Stimulated activated CD4-positive, alpha-beta T cell treated with anti-CD3 and anti-CD28 coated beads, Interleukin-2, amount 100 ng/mL, for 4 hours (primary cell): ENCODE measurements at places on chromosomes 12 and 14.
A peak's percentile ranks its signal among the peaks of the same experiment; 100 is the strongest.

DNA sequence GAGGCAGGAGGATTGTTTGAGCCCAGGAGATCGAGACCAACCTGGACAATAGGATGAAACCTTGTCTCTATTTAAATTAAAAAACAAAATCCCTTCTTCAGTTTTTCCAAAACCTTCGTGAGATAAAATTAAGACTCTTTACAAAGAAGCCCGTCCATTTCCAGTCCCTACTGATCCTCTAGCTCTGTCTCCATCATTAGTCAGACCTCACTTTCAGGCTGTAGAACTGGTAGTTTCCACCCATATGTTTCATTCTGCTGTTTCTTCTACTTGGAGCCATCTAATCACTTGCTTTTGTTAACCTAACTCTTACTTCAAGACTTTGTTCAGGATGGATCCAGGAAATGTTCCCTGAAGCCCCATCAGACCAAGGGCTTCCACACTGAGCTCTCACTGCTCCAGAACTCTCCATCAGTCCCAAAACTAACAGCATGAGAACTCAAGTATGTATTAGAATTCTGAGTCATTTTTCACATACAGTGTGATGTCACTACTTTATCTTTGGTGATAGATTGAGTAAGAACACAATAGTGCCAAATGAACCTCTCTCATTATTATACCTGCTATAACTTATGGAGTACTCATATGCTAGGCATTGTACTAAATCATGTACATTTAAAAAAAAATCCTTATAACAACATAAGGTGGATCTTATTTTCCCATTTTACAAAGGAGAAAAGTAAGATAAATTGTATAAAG lies 90.8 kb downstream of the PRICKLE1 start:
- no peak for DNase-seq

DNA sequence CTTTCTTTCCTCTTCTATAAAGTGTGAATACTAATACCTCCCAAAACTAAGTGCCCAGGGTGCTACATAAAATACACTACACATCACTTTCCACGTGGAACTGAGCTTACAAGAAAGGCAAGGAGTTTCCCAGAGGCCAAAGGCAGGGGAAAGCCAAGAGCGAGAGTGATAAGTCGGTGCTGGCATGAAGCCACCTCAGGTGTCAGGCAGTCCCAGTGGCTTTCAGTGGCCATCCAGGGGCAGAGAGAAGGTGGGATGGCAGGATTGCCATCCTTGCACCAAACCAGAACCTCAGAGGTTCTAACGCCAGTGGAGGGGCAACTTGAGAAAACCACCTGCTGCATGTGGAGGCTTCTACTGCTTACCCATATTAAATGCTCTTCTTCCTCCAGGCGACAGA lies 79.7 kb upstream of the DIO3 start:
- DNase-seq: no peak

- DNase-seq: no peak
Measured at GRCh38 chr14:103805708-103806107, 41.7 kb downstream of the PPP1R13B start.

- DNase-seq: peak; percentile 72
Measured at GRCh38 chr12:92055877-92056276, 89.8 kb downstream of the BTG1 start.

DNA sequence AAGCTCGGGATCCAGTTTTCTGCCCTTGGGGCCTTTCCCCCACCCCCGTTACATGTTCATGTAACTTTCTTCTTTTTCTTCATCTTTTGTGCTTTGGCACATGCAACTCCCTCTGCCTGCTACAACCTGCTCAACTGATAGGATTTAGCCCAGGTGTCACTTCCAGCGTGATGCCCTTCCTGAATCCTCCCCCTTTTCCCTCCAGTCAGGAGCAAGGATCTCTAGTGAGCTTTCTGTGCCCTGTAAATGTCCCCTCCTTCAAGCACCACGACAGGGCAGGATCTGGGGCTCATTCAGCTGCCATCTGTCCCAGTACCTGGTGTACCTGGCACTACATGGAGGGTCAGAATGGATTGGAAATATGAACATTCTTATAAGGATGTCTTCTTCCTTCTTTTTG lies 15.3 kb downstream of the PELI2 start:
- no peak for DNase-seq

- DNase-seq: no peak
Measured at GRCh38 chr14:104874110-104874531, 9.1 kb downstream of the CEP170B start.

GRCh38 chr12:109737631-109738030 lies 24.0 kb downstream of the FAM222A start:
- no peak for DNase-seq

- DNase-seq: no peak
Measured at GRCh38 chr12:108333898-108334699, 5.0 kb downstream of the CMKLR1 start.

GRCh38 chr12:112824701-112825100 lies 33.2 kb downstream of the RPH3A start:
- no peak for DNase-seq

GRCh38 chr14:35578135-35578534 lies 44.2 kb downstream of the INSM2 start:
- no peak for DNase-seq

DNA sequence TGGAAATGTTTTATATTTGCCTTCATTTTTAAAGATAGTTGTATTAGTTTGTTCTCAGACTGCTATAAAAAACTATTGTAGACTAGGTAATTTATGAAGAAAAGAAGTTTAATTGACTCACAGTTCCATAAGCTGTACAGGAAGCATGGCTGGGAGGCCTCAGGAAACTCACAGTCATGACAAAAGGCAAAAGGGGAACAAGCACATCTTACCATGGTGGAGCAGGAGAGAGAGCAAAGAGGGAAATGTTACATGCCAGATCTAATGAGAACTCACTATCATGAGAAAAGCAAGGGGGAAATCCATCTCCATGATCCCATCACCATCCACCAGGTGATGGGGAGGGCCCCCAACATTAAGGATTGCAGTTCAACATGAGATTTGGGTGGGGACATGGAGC lies 35.5 kb upstream of the UNC79 start:
- DNase-seq: no peak

DNA sequence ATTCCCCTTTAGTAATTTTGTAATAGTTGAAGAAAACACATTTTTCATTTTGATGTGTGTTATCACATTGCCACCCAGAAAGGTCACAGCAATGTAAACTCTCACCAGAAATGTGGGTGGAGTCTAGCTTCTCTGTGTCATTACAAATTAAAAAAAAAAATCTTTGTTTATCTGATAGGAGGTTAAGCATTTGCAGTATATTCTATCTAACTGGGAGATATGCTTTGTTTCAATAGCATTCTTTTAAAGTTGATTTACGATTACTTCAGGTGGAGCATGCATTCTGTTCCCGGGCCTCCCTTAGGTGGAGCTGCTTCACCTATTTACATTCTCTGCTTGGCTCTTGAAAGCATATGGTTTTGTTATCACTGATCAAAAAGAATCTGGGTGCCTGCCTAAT lies 7.8 kb downstream of the ADIPOR2 start:
- no peak for DNase-seq

DNA sequence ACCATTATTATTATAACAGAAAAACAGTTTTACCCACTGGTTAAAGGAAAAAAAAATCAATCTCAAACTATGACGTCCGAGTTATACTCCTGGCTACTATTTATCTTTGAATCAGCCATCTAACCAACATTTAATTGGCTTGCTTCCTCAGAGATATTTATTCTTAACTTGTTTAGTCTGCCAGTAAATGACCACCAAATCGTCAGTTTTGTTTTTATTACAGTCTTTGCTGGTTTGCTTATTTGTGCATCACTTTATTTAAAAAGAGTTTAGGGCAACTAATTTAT lies 71.2 kb downstream of the RASSF8 start:
- DNase-seq: no peak

GRCh38 chr12:103676893-103677292 lies 89.8 kb downstream of the STAB2 start:
- no peak for DNase-seq

DNA sequence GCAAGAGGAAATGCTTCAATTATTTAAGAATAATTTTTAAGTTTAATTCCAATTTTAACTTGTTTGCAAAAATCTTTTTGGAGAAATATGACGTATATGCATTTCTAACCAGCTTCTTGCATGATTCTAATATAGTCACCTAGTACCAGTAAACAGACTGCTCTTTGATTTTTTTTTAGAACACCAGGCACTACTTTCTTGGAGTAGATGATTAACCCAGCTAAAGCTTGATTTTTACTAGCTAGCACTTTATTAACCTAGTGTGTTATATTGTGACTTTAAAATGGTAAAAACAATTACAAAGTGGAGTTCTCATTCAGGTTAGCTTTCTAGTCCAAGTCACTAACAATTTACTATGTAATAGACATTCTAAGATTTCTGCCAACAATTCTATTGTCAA lies 32.6 kb upstream of the FGD4 start:
- no peak for DNase-seq

DNA sequence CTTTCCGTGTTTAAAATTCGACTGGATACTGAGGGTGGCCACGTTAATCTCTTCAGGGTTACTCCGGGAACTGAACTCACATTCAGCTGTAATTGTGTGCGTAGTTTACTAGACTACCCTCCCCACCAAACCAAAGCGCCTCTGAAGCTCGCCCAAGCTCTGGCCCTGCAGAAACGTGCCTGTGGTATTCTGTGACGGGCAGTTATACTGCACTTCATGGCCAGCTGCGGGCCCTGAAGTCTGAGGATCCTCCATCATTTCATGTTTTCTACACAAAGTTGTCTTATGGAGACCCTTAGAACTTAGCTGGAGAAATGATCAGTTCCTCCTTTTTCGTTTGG lies 688 bp downstream of the ZNF26 start:
- DNase-seq: no peak
